ENCODE measurements at places on chromosomes 16 and 17.

DNA sequence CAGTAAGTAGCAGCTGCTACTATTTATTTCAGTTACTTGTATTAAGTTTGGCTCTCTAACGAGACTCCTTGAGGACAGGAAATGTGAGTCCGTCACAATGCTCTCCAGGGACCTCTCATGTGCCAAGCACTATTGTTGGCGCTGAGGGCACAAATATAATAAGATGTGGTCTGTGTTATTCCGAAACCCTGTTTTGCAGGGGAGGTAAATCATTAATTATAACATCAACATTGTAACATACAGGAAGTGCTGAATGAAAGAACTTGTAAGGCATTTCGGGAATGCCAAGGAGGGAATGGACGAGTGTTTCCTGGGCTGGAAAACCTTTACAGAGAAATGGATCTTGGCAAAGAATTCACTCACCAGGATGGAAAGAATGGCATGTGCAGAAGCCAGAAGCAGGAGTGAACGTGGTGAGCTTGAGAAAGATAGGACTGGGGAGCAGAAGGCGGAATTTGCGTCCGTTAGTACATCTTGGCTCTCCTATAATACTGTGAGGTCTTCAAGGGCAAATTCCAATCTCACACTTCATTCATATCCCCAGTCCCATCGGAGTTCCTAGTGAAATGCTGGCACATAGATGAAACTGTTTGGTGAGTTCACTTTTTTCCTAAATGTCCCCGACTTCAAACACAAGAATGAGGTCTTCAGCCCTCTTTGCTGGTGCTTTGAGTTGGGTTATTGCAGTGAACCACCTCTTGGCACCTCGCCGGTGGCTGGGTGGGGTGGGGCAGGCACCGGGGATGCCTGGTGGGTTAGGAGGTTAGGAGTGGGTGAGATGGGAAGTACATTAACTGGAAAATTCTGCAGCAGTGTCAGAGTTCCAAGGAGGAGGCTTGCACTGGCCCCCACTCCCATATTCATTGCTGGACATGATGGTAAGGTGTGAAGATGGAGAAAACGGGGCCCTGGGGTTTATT lies 11.5 kb downstream of the TAC4 start:
- no peak for DNase-seq

GRCh38 chr16:10877472-10877946 lies 507 bp downstream of the CIITA start:
- no peak for DNase-seq

GRCh38 chr17:60249290-60249826 lies 99.6 kb downstream of the CA4 start:
- no peak for DNase-seq

GRCh38 chr16:69720822-69721430 lies 5.4 kb downstream of the NQO1 start:
- DNase-seq: no peak

GRCh38 chr16:35221482-35222185 lies 1762.2 kb downstream of the TP53TG3F start:
- no peak for DNase-seq

GRCh38 chr16:1858189-1858865 lies 13.6 kb downstream of the MEIOB start:
- no peak for DNase-seq

DNA sequence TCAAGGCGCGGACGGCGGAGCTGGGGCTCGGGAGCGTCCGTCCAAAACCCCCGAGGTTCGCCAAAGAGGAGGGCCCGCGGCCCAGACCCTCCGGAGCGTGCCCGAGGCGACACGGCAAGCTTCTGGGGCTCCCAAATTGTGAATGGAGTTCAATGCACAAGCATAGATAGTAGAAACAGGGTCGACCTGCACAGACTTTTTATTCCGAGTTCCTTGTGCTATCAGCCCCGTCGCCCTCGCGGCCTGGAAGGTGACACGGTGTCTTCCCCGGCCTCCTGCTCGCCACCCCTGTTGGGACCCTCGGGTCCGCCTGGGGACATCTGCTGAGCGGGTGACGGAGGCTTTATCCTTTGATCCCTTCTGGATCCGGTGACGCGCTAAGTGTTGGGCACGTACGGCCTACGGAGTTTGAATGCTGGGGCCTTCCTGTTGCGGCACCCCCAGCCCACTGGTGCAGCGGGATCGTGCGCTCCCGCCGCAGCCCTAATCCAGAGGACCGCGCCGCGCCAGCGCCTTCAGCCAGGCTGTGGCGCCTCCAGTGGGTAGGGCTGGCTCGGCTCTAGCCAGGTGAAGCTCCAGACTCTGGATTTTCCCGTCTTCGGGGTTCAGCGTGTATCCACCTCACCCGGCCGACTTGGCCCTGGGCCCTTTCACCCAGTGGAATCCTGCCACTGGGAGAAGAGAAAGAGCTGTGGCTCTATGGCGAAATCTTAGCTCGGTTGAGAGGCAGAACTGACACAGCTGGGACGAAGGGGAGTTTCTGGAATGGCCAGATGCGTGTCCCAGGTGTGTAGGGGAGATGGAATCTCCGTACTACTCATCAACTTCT lies 17.0 kb upstream of the NTN1 start:
- no peak for DNase-seq

DNA sequence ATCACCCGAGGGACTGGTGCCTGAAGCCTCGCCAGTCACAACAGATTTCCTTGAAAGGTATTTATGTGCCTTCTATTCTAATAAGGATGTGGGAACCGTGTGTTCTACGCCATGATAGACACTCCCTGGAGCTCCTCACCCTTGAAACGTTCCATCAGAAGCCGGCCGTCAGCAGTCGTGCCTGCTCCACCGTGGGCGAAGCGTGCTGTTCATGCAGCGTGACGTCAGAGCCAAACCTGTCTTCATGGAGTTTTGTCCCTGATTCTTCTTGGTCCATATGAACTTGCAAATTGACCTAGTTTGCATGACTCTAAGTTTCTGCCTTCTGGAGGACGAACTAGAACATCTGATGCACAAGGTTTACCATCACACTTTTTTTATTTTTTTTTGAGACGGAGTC lies 4.5 kb upstream of the PPP1R27 start:
- DNase-seq: no peak

- DNase-seq: no peak
These were observed 7.3 kb upstream of the TRPV2 start for GRCh38 chr17:16407911-16408588.

DNA sequence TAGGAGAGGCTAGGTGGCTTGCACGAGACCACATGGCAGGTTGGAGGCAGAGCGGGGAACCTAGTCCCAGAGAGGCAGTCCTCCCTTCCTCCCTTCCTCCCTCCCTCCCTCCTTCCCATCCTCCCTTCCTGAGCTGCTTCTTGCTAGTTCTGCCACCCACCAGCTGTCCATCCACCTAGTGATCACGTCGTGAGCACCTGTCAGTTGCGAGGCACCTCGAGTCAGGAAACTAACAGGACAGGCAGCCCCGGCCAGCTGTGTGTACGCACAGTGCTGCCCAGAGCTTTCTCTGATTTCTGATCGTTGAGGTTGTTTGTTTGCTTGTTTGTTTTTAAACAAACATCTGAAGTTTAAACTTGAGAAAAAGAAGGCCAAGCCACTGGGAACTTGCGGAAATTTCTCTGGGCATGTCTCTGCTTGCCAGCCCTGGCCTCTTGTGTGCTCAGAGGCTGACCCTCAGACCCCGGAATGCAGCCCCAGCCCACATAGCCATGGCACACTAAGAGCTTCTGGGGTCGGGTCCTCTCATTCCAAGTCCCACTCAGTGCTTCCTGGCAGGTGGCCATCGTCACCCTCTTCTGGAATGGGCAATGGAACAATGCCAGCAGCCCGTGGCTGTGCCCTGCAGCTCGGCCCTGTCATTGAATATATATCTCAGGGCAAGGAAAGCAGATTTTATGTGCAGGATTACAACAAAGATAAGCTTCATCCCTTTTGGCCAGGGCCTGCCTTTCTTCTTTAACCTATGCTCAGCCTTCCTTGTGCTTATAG lies 174.0 kb downstream of the KATNIP start:
- DNase-seq: no peak

DNA sequence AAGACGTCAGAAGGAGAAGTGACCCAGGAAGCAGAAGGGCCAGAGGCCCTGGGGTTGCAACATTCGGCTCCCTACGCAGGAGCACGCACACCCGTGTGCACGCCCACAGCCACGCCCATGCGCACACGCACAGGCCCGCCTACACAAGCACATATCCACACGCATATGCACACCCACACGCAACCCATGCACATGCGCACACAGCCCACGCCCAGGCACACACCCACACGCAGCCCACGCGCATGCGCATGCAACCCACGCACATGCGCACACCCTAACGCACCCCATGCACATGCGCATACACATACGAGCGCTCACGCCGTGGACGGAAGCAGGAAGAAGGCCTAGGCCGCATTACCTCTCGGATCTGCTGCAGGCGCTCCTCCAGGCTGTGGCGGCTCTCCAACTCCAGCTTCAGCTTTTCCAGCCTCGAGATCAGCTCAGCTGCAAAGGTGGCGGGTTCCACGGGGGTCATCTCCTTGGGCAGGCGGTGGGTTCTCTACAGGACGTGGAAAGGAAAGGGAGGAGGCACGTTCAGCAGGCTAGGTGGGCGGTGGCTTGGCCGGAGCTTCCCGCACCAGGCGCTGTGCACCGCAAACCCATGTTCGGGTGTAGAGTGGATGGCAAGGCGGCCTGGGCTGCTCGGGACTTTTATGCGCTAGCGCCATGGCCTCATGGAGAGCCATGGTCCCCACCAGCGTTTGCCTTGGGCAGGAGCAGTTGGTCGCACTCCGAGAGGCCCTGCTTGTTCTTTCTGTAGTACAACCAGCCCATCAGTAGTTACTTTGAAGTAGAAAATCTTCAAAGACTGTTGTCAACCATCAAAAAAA lies 23.4 kb downstream of the AXIN2 start:
- DNase-seq: no peak

GRCh38 chr16:56852401-56852730 lies 12.6 kb upstream of the SLC12A3 start:
- DNase-seq: no peak

DNA sequence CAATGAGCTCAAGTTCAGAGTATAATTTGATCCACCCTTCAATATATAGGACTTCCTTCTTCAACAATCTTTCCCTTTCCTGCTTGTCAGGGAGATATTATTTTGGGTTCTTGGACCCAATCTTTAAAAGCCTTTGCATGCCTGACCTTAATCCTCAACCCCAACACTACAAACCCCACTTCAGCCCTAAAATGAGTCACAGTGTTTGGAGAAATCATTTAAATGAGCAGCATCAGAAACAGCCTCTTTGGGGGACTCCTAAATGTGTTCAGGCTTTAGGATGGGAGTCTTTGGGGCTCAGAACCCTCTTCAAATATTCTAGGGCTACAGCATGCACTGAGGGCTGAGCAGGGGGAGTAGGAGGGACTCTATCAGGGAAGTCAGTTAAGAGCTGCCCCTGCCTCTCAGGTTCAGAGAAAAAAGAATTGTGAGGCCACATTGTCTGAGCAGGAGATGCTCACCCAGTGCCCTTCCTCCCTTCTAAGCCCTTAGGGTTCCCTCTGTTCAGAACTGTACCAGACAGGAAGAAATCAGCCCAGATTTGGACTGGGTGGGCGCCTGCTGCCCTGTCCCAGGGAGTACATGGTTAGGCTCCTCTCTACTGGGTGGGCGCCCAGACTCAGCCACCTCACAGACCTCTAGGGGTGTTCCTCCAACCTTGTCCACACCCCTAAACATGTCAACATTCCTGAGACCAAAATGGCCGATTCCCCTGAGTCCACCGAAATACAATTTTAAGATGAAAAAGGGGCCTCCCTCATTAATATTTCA lies 5.0 kb downstream of the NEUROD2 start:
- DNase-seq: no peak

GRCh38 chr17:69320210-69320907 lies 6.6 kb downstream of the ABCA5 start:
- no peak for DNase-seq

DNA sequence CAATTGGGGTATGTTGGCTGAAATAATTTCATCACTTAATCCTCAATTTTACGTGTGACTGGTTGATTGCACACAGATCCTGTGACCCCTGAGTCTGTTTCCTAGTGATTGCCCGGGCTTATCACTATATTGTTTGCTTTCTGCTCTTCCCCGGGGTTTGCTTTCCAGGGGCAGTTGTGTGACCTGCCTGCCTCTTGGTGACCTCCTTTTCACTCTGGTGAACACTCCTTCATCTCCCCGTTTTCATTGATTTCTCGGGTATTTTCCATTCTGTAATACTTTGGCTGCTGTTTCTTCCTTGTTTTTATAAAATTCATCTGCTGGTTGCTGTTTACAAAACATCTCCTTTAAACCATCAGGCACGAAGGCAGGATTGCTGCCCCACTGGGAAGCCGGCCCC lies 36.0 kb downstream of the NTN1 start:
- no peak for DNase-seq

DNA sequence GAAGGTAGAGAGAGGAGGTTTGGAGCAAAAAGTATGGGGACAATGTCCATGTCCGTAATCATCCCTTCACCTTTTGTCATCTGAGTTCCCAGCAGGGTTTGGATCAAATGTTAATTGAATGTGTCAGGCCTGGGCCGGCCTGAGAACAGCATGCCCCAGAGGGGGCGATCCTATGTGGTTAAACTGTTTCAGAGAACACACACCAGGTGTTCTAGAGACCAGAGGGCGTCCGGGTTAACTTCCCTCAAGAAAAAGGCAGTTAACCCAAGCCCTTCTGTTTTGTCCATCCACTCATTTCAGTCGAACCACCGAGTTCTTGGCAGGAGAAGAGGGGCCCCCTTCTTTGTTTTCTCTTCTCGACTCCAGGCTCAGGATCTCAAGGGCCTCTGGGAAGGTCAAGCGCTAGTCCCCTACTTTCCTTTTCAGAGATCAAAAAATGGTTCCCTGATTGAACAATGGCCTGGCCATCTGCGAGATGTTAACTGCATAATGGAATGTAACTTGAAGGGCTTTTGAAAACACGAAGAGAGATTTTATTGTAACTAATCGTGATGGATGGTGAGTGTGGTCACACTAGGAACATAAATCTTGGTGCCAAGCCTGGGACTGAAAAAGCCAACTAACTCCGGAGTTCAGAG lies 142.5 kb downstream of the IRX3 start:
- no peak for DNase-seq

- DNase-seq: no peak
These were observed 4.6 kb upstream of the KCNJ16 start for GRCh38 chr17:70070305-70071027.

- DNase-seq: no peak
These were observed 1.4 kb downstream of the SYNRG start for GRCh38 chr17:37607637-37608331.

GRCh38 chr17:46876353-46876887 lies 25.0 kb downstream of the WNT9B start:
- no peak for DNase-seq

- no peak for DNase-seq
These were observed 15.8 kb upstream of the HYDIN start for GRCh38 chr16:71246309-71246708.

GRCh38 chr17:71085238-71086033 lies 916.1 kb downstream of the KCNJ2 start:
- no peak for DNase-seq

DNA sequence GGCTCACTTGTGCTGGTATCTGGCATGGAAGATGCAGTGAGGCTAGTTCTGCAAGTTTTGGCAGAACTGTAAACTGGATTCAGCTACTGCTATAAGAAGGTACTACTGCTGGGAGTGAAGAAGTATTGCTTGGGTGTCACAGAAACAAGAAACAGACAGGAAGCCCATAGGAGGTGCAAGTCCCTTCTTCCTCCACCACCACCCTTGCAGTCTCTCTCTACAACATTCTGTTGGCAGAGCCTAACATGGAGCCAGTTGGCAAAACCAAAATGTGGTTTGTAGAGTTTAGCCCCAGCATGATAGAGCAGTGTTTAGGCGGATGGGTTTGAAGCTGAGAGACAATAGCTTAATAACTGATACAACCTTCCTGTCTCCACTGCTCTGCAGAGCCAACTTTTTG lies 72.6 kb downstream of the NLK start:
- DNase-seq: no peak

All from stimulated activated CD8-positive, alpha-beta memory T cell treated with anti-CD3 and anti-CD28 coated beads, Interleukin-4, amount 100 ng/mL, for 4 hours (primary cell).